NCI-H1105 (cell line): ENCODE measurements at places on chromosomes 5 and 9.

DNA sequence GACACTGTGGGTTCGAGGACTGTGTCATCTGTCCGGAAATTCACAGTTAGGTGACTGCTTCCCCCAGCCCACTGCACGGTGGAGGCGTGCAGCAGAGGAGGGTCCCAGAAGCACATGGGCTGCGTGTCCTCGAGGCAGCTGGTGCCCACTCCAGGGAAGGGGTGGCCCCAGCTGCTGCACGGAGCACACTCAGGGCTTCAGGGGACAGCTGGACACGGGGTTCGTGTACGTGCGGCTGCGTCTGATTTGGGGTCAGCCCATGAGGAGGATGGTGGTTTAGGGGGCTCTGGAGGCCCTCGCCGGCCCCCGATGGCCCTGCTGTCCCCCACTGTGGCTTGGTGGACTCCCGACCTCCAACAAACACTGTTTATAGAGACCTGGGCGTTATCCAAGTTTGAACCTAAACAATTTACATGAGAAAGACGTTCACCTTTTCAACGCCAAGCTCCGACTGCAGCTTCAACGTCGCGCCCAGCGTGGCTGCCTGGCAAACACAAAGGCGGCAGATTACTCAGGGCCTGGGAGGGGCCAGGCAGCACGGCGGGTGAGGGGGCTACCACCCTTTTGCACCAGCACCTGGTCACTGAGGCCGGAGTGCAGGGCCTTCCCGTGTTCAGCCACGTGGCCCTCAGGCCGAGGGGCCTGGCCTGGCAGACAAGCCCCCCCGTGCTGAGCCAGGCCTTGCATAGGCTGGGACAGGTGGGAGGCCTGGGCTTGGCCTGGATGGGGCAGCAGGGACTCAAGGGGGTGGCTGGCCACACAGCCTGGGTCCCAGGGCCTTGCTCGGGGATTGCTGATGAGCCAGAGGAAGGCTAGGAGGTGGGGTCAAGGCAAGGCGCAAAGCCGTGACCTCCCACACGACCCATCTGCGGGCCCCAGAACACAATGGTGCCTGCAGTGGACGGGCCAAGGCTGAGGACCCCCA is 55.2 kb downstream of the EXD3 start:
- no peak for DNase-seq

DNA sequence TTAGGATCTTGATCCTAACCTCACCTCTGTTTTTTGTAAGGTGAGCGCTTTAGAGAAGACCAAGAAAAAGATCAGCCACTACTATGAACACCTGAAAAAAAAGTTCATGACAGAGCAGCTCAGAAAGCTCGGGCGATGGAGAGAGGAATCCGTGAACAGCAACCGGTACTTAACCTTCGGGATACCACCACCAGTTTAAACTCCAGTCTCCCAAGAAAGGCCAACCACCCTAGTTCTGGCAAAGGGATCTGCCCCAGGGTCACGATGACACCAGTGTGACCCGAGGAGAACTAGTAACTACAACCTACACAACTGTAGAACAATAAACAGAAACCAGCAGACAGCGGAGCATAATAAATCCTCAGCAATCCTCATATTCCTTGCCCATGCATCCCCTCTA is 8.5 kb downstream of the C5orf52 start:
- no peak for DNase-seq

GRCh38 chr5:169627551-169627950 is 9.5 kb upstream of the DOCK2 start:
- no peak for DNase-seq

DNA sequence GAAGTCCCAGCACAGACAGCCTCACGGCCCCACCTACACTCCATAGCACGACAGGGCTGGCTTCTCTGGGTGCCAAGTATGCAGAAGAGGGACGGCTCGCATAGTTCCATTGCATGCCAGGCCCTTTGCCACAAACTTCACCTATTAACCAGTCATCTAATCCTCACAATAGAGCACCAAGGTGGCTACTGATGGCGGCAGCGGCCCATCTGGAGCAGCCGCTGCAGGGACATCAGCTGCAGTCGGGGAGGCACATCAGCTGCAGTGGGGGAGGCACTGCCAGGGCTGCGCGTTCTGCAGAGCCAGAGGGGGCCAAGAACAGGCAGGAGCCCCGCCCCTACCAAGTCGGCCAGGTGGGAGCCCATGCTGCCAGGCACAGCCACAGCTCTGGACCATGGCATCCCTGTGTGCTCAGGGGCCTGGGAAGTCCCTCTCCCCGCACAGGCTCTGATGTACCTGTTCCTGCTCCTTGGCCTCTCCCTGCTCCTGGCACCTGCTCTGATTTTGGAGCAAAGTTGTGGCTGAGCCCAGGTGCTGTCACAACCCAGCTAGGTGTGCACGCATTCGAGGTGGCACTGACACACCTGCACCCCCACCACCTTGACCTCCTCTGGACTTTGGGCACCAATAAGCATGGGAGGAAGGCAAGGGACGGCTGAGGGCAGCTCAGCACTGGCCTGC is 61.5 kb upstream of the SYNPO start:
- no peak for DNase-seq

DNA sequence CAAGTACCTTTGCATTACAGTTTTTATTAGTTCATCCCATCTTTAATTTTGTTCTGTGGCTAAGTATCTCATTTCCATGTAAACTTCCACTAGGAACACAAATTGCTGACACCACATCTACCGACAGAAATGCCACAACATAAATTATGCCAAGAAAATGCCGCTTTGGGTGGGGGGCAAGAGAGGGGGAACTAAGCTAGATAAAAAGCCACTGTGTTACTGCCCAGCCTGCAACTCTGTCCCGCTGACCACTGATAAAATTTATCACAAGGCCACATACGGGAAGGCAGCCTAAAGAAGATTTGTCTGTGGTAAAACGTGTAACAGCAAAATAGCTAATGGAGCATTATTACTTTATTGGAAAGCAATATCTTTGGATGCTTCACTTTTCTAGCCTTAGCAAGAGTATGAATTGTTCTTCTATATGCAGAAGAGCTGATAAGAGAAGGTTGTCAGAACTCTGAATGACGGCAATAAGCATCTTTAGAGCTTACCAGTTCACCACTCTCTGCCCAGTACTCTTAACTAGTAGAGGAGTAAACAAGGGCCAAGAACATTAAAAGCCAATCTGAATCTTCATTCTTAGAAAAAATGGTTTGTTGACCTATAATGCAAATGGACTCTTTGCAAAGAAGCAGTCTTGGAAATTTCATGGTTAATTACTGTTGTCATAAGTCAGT is 172.2 kb upstream of the MEF2C start:
- no peak for DNase-seq

DNA sequence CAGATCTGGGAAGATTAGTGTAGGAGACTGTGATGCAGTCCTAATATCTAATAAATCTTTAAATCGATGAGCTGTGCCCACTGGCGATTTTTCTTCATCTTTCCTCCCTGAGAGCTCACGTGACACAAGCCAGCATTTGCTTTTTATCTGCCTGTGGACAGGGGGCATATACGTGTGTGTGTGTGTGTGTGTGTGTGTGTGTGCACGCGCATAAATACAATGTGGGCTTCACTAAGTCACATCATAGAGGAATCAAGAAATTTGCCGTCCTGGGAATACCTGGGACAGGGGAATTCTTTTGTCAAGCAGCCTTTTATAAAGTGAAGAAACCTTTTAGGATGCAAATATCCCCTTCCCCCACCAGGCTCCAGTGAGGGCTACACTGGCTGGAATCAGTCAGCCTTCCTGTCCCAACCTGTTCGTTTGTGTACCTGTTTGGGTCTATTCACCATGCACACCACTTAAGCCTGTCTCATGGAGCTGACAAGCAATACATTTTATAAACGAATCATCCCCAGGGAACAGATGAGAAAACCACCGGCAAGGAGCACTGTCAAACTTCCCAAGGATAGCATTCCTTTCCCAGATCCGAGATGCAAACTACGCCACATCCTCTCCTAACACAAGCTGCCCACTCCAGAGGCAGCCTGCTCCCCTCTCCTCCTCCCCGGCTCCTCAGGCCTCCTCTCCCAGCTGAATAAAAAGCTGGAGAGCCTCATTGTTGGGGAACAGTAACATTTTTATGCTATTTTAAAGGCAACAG is 2.7 kb downstream of the EPB41L4B start:
- DNase-seq = no peak

GRCh38 chr5:132049093-132049492 is 11.4 kb upstream of the IL3 start:
- DNase-seq = no peak

GRCh38 chr5:95519681-95520080 is 35.1 kb downstream of the SKIC3 start:
- no peak for DNase-seq

GRCh38 chr9:116998305-116998704 is 311.2 kb downstream of the TRIM32 start:
- no peak for DNase-seq

DNA sequence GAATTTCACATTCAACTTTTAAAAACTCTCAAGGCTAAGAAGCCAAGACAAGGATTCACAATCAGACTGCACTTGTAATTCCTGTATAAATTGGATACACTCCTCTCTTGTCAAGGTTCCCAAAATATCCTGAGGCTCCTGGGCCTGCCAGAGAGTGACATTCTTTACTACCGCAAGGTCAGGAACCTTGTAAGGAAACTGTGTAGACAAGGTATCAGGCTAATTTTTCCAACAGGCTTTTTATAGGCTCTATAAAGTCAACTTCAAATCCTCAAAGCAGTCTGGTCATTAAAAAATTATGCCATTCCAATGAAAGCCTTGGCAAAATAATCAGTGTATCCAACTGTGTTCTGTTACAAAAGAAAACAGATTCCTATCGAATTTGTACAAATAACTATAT is 15.5 kb upstream of the PAIP1 start:
- DNase-seq = no peak

- peak; percentile 9 for DNase-seq
These were observed 2.0 kb downstream of the CNOT6 start for GRCh38 chr5:180495991-180496741.

DNA sequence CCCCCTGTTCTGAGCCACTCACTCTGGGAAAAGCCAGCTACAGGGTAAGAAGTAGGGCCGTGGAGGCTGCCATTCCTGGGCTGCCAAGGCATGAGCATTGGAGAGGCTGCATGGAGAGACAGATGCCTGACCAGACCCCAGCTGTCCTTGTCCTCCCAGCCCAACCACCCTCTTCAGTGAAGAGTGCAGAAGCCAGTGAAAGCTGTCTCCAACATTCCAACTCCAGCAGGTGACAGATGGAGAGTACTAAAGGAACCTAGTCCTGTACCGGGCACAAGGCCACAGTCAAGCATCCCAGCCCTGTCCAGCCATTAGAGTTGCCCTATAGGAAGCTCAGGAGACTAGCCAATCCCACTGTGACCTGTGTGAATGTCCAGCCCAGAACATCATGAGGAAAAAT is 165.1 kb downstream of the DIRAS2 start:
- no peak for DNase-seq

DNA sequence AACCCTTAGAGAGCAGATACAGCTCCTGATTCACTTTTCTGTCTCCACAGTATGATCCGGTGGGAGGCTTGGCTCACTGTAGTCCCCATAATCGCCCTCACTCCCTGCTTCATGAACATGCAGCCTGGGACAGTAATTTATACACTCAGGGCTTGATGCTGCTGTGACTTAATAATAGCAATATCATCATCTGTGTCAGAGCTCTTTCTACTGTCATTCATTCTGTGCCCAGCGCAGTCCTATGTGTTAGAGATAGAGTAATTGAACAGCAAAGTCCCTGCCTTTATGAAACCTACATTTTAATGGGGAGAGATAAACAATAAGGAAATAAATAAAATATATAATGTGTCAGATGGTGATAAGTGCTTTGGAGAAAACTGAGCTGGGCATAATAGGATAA is 2.8 kb upstream of the HEMGN start:
- DNase-seq = no peak

DNA sequence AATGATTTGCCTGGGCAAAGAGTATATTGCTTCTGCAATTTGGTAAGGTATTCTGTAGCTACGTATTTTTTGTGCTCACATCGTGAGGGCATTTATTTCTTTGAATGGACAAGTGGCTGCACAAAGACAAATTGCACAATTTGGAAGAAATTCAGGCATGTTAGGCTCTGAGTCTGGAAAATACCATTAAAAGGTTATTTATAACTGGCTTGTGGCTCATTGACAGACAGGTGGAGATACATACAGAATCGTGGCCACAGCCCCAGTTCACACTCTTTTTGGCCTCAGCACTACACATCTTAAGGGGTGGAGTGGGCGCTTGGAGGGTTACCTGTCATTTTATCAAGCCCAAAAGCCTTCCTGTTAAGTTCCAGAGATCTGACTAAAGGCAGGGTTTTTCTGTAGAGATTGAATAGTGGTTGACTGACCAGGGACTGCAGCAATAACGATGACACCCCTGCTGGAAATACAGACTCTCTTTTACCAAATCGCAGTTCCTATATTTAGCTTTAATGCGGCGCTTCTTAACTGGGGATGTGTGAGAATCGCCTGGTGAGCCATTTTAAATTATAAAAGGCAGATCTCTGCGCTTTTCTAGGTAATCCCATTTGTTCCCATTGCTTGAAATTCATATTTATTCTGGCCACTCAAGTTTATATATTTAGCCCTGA is 14.7 kb downstream of the MAN2A1 start:
- no peak for DNase-seq

- no peak for DNase-seq
These were observed 54.0 kb downstream of the WDR41 start for GRCh38 chr5:77438071-77438470.

GRCh38 chr9:97903177-97903576 is 19.1 kb downstream of the TRMO start:
- DNase-seq = no peak

DNA sequence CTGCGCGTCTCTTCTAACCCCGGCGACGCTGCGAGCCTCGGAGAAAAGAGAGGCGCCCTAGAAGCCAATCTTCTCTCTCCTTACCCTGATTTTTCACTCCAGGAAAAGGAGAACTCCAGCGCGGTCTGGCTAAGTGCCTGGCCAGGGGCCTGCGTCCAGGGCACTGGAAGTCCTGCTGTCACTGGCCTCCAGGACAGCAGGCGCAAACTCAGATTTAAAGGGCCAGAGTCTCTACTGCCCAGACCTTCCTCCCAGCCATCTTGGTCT is 553 bp upstream of the FOXB2 start:
- no peak for DNase-seq

- DNase-seq = no peak
These were observed 36.2 kb upstream of the ZNF366 start for GRCh38 chr5:72543365-72543764.

DNA sequence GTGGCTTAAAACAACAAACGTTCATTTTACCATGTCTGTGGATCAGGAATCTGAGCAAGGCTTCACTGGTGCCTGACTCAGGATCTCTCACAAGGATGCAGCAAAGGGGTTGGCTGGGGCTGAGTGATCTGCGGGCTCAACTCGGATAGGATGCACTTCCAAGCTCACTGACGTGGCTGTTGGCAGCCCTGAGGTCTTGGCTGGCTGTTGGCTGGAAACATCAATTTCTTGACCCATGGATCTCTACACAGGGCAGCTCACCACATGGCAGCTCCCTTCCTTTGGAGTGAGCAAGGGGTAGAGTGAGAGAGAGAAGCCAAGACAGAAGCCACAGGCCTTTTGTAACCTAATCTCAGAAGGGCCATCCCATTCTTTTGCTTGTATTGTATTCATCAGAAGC is 202.1 kb downstream of the NXNL2 start:
- DNase-seq = no peak
